Mononuclear cell (primary cell): ENCODE measurements at places on chromosomes 16 and 17. TPM values are rescaled to one million over a fixed set of nuclear protein-coding genes. Genes with fewer than 3 reads are reported as not detected.

The NTN1 gene
- 0.21 TPM for total RNA-seq

The KRTAP2-3 gene
- total RNA-seq, result not detected

The TEKT5 gene
- not detected for total RNA-seq

The GGT6 gene
- not detected for total RNA-seq
